ENCODE measurements at places on chromosomes 2 and 18.

GRCh38 chr2:12663306-12664037, 53.3 kb upstream of the TRIB2 start:
- no peak for DNase-seq

DNA sequence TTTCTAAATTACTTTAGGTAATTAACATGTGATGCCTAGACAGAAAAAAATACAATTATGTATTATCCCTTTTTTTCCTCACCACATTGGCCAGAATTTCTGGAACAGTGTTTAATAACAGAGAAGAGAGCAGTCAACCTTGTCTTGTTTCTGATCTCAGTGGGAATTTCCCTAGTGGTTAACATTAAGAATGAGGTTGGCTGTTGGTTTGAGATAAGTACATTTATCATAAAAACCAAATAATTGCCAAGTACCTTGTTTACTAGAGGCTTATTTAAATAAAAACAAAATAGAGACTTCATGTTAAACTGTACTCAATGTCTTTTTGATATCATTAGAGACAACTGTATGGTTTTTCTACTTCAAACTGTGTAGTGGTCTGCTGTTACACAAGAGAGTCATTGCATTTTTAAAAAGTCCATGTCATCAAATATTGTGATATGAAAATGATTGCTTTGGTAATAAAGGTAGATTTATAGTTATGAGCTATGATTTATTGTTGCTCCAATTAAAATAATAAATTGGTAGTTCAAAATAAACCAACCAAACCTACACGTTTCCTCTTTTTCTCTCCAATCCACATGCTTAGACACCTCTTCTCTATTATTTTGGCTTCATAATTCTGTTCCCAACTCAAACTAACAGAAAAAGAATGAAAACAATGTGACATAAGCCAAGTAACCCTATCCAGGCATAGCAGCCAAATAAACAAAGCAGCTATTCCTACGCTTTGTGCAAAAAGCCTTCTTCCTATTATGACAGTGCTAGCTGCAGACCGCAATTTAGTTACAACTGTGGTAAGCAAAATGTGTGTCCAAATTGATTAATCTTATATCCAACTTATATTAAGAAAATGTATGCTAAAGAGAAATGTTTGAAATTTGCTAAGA, 20.9 kb upstream of the TANK start:
- DNase-seq = no peak

DNA sequence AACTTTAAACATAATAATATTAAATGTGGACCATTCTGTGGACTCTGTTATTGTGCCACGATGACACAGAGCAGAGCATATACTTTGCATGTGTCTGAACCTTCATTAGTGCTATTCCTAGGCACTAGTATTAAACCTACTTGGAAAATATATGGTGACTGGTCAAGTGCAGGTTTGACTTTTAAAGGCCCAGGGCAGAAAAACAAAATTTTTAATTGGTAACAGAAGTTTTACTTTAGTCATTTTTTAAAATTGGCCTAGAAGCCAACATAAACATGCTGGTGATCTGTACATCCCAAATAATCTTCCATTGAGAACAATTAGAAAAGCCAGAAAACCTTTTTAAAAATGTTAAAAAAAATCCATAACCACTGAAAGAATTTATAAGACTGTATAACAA, 16.6 kb downstream of the LDAH start:
- DNase-seq = no peak

DNA sequence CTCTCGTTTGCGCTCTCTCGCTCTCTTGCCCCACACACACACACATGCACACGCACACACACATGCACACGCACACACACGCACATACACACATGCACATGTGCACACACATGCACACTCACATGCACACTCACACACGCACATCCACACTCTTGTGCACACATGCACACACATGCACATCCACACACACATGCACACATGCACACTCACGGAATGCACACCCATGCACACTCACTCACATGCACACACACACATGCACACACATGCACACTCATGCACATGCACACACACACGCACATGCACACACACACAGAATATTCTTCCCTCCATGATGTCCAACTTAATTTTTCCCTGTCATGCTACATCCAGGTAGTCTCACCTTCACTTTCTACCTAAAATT, 360.1 kb downstream of the DCC start:
- no peak for DNase-seq

DNA sequence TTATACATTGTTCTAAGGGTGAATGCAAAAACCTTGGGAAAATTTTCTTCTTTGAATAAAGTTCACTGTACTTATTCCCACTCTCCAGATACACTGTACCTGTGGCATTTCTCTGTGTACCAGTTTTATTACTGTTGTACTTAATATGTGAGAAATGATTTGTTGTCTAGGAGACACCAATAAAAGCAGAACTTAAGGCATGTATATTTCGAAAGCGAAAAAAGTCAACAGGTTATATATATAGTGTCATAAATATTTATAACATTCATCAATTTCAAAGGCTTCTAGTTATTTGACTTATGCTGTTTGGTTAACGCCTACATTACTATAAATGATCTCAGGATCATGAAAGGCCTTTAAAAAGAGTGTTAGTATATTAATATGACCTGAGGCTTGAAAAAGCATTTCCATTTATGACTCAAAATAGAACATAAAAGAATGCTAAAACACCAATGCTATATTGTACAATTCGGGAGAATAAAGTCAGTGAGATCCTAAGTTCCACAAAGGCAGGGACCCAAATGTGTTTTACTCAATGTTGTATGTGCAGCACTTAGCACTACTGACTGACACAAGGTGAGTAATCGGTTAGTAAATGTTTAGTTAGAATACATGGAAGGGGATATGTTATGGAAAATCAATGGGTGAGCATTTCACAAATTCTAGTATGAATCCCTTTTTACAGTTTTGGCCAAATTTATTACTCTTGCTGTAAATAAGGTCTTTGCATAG, 32.2 kb upstream of the HNRNPA3 start:
- no peak for DNase-seq

- no peak for DNase-seq
Measured at GRCh38 chr2:149613704-149614103, 26.1 kb upstream of the MMADHC start.

- DNase-seq = no peak
Measured at GRCh38 chr2:191109888-191110287, 40.9 kb downstream of the STAT4 start.

GRCh38 chr2:175111200-175111657, 56.8 kb downstream of the ATF2 start:
- no peak for DNase-seq

GRCh38 chr2:149375801-149376361, 45.5 kb downstream of the LYPD6 start:
- no peak for DNase-seq

GRCh38 chr18:63158676-63159291, 160.8 kb downstream of the BCL2 start:
- DNase-seq = no peak

DNA sequence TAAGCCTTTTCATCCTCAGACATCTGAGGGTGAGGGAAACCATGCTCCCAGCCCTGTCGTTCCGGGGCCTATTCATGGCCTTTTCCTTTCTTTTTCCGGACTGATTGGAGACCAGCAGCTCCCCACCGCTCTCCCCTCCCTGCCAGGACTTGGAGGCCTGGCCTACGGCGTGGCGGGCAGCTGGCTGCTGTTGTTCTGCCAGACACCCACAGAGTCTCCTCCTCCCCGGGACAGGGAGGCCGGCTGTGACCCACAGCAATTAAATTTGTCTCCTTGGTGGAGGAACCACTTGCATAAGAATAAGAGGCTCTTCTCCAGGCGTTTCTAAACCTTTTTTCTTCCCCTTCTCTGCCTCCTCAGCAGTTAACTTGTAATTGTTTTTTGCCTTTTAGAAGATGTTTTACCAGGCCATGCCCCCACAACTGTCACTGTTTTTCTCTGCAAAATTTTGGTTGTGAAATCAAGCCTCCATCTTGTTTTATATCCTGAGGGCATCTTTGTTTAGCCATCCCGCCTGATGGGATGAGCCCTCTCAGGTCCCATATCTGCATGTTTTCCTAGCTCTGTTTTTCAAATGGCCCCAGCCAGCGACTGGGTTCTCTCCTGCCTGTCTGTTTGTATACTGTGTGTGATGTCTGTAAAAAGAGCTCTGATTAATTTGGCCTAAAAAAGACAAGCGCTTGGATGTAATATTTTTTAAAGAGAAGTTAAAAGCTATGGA, 1060.0 kb upstream of the DDX18 start:
- DNase-seq = no peak

GRCh38 chr18:79321625-79322405, 73.9 kb upstream of the NFATC1 start:
- DNase-seq = no peak

- DNase-seq = no peak
Measured at GRCh38 chr2:185970148-185970852, 231.7 kb downstream of the FSIP2 start.

DNA sequence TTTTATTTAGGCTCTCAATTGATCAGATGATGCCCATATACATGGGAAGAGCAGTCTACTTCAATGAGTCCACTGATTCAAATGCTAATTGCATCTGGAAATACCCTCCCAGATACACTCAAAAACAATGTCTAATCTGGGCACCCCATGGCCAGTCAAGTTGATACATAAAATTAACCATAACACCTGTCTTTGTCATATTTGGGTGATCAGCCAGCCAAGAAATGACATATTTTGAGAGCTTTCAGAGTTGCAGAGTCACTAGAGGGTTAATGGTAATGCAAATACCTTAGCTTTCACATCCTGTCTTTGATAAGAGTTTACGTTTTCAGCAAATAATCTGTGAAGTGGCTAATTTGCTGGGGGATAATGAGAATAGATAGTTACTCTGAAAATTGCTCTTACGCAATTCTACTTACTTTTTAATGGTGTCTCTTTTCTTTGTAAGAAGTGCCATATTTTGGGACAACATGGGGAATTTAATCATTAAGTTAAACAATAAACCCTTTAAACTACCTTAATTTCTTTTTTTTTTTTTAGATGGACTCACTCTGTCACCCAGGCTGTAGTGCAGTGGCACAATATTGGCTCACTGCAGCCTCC, 49.1 kb downstream of the CCDC195 start:
- no peak for DNase-seq

DNA sequence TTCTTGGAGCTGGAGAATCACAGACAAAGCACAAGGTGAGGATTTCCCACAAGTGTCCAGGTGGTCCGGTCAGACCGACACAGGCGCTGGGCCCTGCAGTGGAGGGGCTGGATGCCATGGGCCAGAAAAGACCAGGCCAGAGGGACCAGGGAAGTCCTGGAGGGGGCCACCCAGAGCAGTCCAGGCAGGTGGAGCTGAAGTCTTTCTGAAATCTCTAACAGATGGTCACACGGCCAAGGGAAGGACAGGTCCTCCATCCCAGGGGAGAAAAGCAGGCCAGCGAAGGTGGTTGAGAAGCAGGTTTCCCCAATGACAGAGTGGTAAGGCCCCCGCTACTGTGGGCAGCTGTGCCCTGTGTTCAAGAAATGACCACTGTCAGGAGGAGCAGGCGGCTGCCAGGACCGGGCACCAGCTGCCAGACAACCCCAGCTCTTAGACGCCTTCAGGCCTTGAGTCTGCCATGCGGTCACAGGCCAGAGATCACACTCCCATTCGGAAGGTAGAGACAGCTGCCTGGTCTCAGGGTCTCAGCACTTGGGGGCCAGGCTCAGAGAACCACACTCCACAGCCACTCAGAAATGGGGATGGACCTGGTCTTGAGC, 25.9 kb downstream of the HS1BP3 start:
- no peak for DNase-seq

GRCh38 chr2:107588181-107588580, 238.5 kb upstream of the RGPD4 start:
- DNase-seq = no peak

DNA sequence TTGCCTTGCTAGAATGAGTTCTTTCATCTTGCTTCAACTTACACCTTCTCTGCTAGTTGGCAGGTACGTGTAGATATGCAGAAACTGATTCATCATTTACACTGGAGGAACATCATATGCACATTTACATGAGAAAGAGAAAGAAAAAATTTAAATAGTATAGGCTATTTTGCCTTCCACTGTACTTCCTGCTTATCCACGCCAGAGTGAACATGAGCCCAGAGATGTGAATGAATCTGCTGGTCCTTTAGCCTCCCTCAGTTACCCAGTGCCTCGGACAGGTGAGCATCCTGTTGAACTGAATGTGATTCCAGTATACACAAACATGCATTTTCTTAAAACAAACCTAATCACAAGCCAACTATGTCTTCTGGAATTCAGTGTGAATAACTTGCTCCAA, 83.6 kb downstream of the SESTD1 start:
- no peak for DNase-seq

- no peak for DNase-seq
Measured at GRCh38 chr18:55442561-55442960, 145.4 kb downstream of the TCF4 start.

GRCh38 chr2:66553370-66553769, 118.4 kb downstream of the MEIS1 start:
- no peak for DNase-seq

- no peak for DNase-seq
Measured at GRCh38 chr2:946073-946948, 4.3 kb upstream of the SNTG2 start.

DNA sequence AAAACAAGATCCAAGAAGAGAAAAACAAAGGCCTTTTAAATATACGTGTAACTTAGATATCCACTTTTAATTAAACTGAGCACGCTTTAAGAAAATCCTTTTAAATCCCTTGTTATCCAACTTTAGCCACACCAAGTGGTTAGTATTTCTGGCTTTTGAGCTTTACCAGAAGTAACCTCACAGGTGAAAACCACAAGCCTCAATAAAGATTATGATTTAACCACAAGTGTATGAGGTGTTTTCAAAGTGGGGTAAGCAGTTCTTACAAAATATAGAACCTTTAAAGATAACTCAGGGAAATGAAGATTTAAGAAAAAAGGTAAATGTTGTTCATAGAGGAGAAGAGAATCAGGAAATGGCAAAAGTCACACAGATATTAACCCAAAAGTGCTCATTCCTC, 58.4 kb upstream of the CDCA7 start:
- DNase-seq = no peak

GRCh38 chr18:24114924-24115549, 23.8 kb upstream of the CABYR start:
- no peak for DNase-seq

DNA sequence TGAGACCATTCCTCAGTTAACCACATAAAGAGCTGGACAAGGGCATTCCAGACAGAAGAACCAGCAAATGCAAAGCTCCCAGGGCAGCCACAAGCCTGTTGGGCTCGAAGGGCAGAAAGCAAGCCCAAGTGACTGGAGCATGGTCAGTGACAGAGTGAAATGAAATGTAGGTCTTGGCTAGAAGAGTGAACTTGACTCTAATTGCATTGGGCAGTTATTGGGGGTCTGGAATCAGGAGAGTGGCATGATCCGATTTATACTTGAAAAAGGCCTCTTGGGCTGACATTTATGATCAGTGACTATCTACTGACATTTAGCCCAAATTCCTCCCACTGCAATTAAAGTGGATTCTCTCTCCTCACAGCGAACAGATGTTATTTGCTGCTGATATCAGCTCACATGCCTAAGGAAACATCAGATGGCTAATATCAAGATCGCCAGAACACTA, 152.5 kb upstream of the KLF7 start:
- no peak for DNase-seq

GRCh38 chr18:2653467-2653866, 2.1 kb upstream of the SMCHD1 start:
- no peak for DNase-seq

Measured in nucleus accumbens (tissue), 56 donors.